Stimulated activated effector memory CD8-positive, alpha-beta T cell treated with anti-CD3 and anti-CD28 coated beads, Interleukin-12 subunit alpha, Interleukin-12 subunit beta, amount 100 ng/mL, for 72 hours (primary cell): ENCODE measurements at places on chromosomes 1 and 21.

DNA sequence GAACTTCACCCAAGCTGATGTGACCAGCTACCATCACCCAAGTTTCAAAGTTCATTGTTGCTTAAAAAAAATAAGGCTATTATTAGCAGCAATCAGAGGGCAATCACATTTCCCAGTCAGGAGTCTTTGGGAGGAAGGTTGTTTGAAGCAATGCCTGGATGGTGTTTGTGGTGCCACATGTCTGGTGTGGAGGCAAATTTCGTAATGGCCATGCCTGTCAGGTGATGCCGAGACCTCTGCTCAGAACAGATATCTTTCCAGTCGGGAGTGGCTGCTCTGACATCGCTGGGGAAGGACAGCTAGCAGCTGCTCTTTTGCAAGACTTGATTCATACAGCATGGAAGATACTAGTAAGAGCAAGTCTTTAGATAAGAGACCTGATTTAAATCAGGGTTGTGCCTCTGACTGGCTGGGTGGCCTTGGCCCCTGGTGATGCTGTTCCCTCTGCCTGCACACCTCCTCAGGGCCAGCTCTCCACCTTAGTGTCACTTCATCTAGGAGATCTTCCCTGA, 187.8 kb upstream of the JUN start:
- no peak for DNase-seq

DNA sequence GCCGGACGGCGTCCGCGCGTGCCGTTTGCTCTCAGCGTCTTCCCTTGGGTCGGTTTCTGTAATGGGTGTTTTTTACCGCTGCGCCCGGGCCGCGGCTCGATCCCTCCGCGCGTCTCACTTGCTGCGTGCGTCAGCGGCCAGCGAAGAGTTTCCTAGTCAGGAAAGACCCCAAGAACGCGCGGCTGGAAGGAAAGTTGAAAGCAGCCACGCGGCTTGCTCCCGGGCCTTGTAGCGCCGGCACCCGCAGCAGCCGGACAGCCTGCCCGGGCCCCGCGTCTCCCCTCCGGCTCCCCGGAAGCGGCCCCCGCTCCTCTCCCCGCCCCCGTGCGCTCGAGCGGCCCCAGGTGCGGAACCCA, 159.8 kb downstream of the RUNX1 start:
- DNase-seq, result no peak

- no peak for DNase-seq
These were observed 55.9 kb downstream of the PCBP3 start for GRCh38 chr21:45699251-45699942.

GRCh38 chr1:88700425-88701013, 16.4 kb downstream of the PKN2 start:
- DNase-seq, result no peak

DNA sequence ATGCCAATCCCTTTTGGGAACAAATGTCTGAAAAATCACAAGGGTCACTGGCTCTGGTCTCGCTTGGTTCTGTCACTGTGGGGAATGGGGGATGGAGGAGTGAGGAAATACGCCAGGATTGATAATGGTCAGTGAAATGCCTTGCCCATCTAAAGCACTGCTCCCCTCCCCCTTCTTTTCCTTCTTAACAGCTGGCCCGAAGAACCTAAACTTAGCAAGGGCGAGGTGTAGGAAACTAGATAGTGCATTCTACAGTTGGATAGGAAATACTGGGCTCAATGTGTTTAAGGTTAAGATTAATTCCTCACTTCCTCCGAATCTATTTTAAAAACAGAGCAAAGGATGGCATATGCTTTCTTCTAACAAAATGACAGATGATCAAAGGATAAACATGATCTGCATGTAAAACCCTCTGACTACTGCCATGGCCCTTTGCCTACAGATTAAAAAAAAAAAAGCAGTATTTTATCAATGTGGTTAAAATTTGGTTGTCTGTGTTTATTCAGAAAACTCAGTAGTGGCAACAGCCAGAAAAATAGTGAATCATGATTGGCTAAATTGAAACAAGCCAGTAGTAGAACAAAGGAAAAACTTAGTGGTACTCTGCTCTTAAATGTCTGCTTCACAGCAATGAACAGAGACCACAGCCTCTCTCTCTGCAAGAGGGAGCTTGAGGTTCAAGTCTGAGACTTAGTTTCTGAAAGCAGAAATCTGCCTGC, 86.1 kb upstream of the VAV3 start:
- DNase-seq, result no peak

DNA sequence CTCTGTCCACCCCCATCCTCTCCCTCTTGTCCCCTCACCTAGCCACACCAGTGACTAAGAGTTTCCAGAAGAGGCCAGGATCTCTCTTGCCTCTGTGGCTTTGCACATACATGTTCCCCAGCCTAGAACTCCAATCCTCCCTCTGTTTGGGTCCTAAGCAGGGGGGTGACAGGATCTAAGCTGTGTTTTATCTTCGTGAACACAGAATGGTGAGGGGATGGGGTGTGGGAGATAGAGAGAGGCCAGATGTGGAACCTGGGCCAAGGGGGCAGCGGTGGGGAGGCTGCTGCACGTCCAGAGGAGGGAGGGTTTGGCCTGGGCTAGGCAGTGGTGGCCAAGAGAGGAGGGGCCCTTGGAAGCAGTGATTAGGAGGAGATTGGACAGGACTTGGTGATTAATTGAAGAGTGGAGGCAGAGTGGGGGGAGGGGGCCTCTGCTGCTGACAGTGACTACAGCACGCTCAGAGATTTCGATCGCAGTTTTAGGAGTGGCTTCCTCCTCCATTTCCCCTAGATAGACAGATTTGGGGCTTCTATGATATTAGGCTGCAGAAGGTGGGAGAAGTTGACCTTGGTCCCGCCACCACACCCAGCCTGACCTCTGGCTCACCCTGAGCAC, 17.1 kb upstream of the ADGRB2 start:
- DNase-seq, result no peak

- peak; percentile 10 for DNase-seq
These were observed 79.0 kb downstream of the SLC45A1 start for GRCh38 chr1:8396786-8397406.

DNA sequence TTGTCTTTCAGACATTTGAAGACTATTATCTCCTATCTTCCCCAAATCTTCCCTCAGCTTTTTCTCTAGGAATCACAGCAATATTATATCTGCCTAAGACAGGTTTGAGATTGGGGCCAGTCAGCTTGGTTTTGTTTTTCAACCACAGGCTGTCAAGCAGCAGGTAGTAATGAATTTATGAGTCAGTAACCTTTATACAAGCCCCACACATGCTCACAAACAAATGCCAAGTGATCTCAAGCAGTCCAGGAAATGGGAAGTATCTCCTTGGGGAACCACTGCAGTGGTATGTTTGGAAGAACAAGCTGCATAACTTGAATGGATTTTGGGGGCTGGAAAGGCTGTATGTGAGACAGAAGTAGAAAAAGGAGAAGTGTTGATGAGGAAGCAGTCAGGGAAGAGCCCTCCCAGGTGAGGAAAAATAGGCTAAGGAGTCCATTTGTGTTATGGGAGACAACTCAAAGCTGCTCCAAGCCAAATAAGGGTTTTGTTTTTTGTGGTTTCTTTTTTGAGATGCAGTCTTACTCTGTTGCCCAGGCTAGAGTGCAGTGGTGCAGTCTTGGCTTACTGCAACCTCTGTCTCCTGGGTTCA, 2.1 kb downstream of the DHDDS start:
- no peak for DNase-seq

DNA sequence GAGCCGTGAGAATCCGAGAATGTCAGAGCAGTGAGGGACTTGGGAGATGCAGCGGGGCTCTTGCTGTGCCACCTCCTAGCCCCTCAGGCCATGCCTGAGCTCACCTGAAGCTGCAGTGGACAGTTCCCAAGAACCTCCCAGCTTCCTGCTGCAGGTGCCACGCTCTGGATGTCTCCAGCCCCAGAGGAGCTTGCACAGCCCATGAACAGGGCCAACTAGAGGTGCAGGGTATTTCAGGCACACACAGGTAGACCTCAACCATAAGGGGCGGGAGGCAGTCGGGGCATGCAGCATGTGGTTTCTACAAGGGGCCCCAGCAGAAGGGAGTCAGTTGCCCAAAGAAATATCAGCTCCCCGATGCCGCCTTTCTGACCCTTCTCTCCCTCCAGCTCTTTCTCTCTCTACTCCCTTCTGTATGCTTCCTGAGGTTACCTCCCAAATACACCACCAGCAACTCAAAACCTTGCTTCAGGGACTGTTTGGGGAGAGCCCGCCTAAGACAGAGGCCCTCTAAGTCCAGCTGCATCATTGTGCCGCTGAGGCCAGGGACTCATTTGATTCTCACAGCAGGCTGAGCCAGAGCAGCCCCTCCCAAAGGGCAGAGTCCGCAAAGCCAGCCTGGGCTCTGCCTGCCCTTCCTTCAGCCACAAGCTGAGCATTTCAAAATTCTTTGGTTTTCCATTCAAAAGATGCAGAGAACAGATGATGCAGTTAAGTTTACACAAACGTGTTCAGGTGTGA, 209.8 kb downstream of the MATN1 start:
- DNase-seq, result peak; percentile 35

DNA sequence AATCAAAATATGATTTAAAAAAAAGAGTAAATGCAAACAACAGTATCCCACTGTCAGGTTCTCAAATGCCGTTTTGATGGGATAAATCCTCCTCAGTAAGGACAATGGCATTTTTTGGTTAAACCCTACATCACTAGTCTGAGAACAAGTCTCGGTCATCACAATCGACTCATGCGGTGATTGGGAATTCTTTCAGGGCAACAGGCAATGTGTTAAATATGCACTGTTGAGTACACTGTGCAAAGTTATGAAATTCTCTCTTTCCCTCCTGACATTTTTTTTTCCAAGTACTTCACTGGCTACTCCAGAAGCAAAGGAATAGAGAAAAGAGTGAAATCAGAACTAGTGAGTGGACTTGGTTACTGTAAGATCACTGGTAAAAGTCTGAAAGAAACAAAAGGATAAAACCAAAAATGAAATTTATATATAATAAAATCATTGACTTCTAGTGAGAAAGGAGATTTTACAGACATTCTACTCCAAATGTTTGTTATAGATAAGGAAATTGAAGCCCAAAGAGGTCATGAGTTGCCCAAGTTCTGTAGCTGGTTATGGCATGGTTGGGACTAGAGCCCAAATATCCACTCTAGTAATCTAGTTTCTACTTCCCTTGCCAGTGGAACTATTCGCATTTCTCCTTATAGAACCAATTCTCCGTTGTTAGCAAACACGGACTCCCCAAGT, 111.3 kb downstream of the TGFBR3 start:
- DNase-seq, result no peak

DNA sequence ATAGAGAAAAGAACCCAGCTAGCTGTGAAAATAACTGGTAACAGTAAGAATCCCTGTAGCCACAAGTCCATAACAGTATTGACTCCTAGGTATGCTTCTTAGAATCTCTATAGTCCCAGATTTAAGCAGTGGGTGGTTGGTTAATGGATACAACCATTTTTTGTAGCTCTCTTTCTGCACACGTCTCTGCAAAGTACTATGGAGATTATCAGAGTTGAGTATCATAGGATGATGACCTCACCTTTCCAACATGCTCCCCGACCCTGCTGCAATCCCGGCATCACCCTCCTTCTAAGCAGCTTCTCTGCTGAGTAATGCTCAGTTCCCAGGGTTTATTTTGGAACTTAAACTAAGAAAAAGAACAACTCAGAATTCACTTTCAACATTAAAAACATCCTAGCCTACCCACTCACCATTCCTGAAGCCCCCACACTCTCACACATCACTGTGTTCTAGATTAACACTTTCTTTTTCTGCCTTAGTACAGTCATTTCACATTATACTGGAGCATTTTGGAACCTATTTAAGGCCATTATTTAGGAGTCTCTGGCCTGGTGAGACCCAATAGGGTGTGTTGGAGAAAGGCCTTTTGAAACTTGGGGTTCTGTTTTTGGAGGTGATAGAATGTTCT, 2.7 kb downstream of the MLLT11 start:
- DNase-seq, result no peak

DNA sequence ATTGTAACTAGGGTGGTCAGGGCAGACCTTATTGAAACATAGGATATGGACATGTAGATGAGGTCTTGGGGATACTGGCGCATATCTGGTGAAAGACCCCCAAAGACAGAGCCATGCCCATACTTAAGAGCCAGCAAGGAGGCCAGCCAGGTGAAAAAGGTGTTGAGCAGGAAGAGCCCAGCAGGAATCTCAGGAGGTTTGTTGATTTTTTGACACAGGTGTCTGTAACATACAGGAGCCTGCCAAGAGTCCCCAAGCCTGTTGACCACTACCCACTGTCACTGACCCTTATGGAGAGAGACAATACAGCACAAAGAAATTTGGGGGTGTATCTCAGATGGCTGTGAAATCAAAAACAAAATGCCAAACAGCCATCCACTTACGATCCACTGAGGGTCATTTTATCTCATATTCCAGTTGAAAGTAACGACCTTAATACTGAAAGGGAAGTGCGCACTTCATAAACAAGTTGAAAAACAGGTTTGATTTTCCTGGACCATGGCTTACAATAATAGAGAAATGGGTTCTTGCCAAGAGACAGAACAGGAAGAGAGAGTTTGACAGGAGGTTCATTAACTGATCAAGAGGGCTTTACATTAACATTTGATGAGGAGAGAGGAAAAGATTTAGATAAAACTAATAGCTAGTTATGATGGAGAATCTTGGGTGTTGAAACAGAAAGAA, 163.6 kb downstream of the GLUL start:
- no peak for DNase-seq

GRCh38 chr1:11838349-11839272, 9.0 kb downstream of the NPPA start:
- DNase-seq, result peak; percentile 83

GRCh38 chr21:37534431-37534830, 167.9 kb downstream of the DYRK1A start:
- DNase-seq, result no peak

DNA sequence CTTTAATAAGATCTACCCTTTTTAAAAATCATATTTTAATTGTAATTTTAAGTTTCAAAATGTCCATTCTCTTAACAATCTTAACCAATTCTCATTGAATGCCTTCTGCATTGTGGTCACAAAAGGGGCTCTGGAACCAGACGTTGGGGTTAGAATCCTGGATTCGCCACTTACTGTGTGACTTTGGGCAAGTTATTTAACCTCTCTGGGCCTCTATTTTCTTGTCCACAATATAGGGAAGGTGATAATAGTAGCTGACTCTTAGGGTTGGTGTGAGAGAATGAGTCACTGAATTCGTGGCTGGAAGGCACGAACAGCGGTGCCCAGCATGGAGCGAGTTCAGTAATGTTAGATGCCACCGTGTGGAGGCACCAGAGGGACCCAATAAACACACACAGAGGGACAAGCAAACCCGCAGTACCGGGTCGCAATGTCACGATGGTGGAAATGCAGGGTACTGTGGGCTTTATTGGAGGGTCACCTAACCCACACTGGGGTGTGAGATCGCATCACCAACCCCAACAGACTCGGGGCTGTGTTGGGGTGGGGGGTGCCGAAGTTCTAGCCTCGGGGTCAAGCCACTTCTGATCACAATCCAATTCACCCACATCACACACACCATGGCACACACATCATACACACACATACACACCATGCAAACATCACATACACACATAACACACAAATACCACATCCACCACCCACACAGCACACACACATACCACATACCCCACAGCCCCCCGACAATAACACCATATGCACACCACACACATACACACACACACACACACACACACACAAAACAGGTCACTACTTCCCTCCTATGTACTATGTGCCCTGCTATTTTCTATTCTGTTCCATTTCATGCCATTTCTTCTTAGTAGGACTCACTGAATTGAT, 27.0 kb upstream of the IFNAR2 start:
- no peak for DNase-seq
